Cardiac ventricle fibroblast (primary cell): ENCODE measurements at places on chromosomes 16 and 17. TPM values are rescaled to one million over a fixed set of nuclear protein-coding genes. Genes with fewer than 3 reads are reported as not detected.

The RUNDC3A gene
- total RNA-seq = 0.10 TPM in 1 of 2 replicates, not detected in the other

The ELMO3 gene
- 0.06 and 0.83 TPM in 2 replicates for total RNA-seq

The FSCN2 gene
- 0.25 and 1.1 TPM in 2 replicates for total RNA-seq

The CSH1 gene
- not detected in 2 replicates for total RNA-seq

The MT4 gene
- not detected in 2 replicates for total RNA-seq

The STX1B gene
- total RNA-seq = 0.25 and 0.29 TPM in 2 replicates

The KRTAP1-4 gene
- not detected in 2 replicates for total RNA-seq
